NCI-H774 (cell line): ENCODE measurements at places on chromosomes 16 and 17.

DNA sequence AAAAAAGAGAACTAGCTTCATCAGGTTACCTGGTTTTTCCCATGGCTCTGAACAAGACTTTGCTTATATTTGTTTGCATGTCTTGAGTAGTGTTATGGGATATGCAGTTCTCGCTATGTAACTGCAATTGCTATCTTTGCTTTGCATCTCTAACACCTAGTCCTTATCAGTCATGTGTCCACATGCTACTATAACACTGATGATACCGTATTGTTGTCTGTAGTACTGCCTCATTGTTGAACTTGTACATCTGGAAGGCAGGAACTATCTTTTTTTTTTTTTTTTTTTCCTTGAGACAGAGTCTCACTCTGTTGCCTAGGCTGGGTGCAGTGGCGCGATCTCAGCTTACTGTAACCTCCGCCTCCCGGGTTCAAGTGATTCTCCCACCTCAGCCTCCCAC lies 2.5 kb downstream of the PSME3 start:
- DNase-seq = no peak

- DNase-seq = no peak
Observed at GRCh38 chr17:42798011-42798382, 507 bp downstream of the COA3 start.

DNA sequence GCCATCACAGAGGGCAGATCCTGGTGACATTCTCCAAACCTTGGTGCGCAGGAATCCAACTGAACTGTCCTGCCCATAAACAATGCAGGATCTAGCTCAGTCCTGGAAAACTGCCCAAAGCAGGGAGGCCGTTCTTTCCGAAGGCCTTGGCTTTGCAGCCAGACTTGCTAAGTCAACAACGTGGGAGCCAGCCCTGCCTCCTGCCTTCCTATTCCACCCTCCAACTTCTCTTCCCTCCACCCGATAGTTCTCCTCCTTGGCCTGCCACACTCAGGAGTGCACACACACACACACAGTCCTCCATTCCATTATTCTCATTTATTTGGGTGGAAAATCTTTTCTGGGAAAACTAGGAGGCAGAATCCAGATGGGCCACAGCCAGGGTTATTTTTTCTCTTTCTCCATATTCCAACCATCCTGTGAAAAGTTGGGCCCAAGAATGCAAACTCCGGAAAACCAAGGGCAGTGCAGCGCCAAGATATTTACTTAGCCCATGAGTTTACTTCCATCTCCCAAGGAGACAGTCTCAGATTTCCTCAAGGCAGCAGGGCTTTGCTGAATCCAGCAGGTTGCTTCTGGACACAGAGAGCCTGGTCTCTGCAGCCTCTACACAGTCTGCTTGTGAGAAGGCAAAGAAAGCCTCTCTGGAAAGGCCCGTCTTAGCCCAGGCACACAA lies 15.8 kb downstream of the COPRS start:
- DNase-seq = no peak

GRCh38 chr17:49603238-49603637 lies 27.6 kb downstream of the NXPH3 start:
- no peak for DNase-seq

DNA sequence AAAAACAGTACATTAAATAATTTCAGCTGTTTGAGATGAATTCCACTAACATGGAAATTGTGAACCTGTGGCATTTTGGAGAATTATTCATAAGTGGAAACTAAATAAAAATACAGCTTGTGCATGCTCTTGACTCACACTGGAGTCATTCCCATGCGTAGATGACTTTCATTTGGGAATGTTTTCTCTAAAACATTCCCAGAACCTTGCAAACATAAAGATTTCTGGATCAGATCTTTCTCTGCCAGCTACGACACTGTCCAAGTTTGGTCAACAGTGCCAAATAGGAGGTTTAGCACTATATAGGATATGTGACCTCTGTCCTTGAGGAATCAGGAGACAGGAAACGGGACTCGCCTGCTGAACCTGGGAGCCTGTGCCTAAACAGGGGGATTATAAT lies 400.9 kb downstream of the SLC39A11 start:
- DNase-seq = no peak

DNA sequence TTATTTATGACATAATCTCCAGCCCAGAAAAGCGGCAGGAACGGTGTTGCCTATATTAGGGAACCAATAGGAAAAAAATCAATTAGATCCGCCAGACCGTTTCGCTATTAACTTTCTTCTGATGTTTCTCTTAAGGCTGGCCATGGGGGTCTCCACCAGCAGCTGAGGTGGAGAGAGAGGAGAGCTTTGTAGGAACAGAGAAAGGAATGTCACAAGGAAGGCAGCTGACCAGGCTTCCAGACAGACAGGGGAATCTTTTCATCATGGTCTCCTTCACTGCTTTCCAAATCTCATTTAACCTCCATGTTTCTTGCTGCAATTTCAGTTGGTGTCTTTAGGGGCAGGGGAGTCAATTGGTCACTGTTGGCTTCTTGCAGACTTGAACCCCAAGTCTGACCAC lies 8.9 kb upstream of the SEZ6 start:
- no peak for DNase-seq

DNA sequence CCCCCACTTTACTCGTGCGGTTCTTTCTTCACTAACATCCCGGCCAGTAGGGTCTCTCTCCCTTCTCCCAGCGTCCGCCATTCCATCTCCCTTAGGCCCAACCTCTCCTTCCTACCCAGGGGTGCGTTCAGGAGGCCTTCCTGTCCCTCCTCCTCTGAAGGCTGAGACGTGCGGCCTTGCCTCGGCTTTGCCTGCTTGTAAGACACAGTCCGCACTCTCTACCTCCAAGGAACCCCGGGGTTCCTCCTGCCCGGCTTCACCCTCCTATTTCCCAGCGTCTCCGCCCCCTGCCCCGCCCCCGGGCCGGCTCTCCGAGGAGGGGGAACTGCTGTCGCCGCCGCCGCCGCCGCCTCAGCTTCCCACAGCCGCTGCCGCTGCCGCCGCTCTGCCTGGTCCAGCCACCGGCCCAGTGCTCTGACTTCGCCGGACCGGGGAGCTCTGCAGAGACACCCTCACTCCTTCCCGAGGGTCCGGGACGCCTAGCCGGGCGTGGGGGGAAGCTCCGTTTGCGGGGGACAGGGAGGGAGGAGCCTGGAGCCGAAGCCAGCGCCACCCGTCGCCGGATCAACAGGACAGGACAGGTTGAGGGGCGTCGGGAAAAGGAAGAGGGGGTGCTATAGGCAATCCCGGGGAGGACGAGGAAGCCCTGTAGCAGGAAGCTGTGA lies 1.2 kb upstream of the FGF11 start:
- no peak for DNase-seq

- peak; percentile 55 for DNase-seq
Observed at GRCh38 chr16:58336332-58337089, 41.7 kb upstream of the PRSS54 start.

DNA sequence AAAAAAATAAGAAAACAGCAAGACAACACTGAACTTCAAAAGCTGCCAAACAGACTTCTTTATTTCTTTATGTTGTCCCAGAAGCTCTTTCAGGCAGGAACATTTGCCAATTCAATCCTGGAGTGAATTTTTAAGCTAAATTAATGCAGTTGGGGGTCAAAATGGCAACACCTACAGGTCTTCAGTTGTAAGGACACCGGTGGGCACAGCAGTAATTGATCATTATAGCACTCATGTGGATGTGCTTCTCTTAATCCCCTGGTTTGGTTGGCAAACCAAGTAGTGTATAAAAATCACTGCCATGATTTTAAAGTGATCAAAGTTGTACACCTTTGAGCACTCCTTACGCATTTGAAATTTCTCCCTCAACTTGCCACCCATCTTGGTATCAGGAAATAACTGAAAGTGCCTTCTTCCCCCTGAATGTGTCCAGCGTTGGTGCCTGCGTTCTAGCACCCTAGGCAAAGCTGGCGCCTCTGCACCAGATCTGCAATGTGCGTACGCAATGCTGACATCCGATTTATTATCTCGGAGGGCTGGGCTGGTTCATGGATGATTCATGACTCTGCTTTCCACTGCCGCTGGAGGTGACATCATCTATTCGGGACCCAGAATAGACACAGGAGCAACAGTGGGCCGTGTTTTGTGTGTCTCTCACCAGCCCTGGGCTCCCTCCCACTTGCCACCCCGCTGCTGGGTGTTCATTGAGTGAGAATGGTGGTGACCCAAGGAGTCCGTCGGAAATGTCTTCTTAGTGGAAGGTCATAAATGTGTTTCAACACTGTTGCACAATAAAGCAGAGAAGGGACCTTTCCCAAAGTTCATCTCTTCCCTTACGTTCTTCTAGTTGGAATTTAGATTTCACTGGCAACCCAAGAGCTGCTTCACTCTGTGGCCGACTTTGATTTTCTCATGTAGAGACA lies 203.4 kb downstream of the CCDC182 start:
- DNase-seq = no peak

GRCh38 chr17:32880671-32881453 lies 3.9 kb upstream of the MYO1D start:
- no peak for DNase-seq

- DNase-seq = no peak
Observed at GRCh38 chr16:87584271-87584670, 18.0 kb upstream of the JPH3 start.

GRCh38 chr17:83175822-83176622 lies 96.6 kb downstream of the METRNL start:
- no peak for DNase-seq

GRCh38 chr17:52124561-52124960 lies 34.0 kb downstream of the CA10 start:
- no peak for DNase-seq

- DNase-seq = no peak
Observed at GRCh38 chr17:35726127-35726952, 5.1 kb upstream of the RASL10B start.

GRCh38 chr16:18979936-18980335 lies 3.8 kb upstream of the TMC7 start:
- DNase-seq = peak; percentile 17

DNA sequence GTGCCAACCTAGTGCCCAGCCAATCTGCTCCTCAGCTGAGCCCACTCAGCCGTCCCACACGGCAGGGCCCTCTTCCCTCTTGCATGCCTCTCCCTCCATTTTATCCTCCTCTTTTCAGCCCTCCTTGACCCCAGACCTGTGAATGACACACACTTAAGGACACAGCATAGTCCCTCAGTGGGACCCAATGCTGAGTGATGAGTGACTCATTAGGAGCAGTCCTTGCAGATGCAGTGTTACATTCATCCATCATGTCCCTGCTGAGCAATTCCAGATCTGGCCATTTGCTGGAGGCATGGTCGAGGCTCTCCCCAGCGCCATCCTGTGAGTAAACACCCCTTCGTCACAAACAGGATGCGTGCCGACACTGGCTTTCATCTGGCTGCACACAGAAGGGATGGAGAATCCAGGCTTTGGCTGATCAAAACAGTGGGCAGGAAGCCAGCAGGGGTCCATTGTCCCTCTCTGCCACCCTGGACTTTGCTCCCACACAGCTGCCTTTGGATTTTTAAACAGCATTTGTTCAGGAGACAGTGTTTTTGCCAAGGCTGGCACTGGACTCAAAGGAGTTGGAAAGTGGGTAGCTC lies 122.6 kb downstream of the AXIN2 start:
- DNase-seq = no peak

DNA sequence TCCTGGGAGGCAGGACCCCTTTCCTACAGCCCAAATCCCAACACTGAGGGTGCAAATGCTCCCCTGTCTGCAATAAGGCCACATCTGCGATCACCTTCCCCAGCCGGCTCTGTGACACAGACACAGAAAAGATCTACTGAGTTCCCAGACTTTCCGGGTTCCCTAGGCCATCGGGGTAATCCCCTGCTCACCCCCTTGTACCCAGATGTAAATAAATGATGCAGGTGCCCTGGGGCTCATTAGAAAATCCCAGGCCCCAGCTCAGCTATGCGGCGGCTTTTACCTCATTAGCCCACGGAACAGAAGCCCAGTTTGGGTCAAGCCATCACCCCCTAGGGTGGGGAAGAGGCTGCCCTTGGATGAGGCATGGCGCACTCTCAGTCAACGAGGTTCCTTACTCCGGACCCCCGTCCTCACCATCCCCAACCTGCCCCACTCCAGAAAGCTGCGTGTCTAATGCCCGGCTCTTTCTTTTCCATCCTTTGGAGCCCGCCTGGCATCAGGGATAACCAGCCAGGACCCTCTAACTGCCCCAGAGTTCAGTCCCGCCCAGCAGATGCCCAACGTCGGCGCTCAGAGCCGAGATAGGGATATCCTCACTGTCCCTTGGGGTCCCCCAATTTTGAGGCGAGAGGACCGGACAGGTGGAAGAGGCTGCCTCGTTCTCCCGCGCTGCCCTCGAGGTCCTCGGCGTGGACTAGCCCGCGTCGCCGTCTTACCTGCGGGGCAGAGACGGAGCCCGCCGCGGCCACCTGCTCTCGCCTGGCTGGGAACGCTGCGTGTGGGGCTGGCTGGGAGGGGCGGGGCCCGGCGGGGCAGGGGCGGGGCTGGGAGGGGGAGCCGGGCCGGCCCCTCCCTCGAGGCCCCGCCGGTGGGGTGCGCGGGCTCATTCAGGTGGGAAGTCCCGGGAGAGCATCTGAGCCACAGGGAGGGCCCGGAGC lies at the start of gene ZNF385C:
Gene ZNF385C, minus strand, starts transcription at position 783 of the 941 bp plus-strand sequence. CDS start 35,417 bp downstream, outside the sequence.
- peak; percentile 40 for DNase-seq

GRCh38 chr16:46428108-46429061 lies 192.8 kb downstream of the SHCBP1 start:
- no peak for DNase-seq

GRCh38 chr17:17056156-17056539 lies 13.9 kb downstream of the MPRIP start:
- no peak for DNase-seq

DNA sequence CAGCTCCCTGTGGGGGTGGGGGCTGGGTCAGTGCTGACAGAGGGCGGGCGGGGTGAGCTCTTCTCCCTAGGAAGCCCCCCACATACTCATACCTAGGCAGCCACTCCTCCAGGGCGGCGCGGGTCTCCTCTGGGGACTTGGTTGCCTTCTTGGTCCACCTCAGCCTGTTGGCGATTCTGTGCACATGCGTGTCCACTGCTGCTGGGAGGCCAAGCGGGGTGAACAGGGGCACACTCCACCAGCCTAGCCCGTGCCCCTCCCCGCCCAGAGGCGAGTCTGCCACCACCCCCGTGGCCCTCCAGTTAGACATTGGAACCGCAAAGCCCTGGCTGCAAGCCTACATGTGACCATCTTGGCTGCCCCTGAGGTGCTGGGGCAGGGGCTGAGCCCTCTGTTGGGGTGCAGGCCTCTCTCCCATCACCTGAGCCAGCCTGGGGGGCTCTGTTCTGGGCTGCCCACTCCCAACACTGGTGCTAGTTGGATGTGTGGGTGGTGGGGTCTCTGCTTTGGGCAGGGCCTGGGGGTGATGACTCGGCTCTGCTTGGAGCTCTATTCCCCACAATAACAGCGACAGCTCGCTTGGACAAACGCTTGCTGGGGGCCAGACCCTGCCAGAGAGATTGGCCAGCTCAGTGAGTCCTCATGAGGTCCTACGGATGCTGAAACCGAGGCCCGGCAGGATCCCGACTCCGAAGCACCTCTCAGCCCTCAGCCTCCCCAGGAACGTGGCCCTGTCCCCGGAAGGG lies 7.4 kb downstream of the NTHL1 start:
- DNase-seq = no peak

- DNase-seq = no peak
Observed at GRCh38 chr17:64492481-64493109, 4.3 kb downstream of the POLG2 start.
